ENCODE measurements at places on chromosomes 11 and 22.

DNA sequence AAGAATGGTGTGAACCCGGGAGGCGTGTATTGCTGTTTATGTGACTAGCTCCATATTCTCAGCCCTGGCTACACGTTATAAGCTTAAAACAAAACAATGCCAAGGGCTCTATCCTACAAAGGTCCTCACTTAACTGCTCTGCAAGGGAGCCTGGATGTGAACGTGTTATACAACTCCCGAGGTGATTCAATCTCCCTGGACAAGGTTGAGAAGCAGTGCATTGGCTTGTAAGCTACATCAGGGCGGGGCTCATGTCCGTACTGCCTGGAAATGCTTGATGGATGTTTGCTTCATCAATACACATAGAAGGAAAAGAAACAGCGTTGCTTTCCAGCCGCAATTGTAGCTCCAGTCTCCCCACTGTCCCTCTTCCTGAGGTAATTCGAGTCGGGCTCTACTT, 256.9 kb upstream of the SYN3 start:
- DNase-seq = no peak

- peak; percentile 23 for DNase-seq
Measured at GRCh38 chr22:38176170-38176741, 5.4 kb downstream of the PLA2G6 start.

DNA sequence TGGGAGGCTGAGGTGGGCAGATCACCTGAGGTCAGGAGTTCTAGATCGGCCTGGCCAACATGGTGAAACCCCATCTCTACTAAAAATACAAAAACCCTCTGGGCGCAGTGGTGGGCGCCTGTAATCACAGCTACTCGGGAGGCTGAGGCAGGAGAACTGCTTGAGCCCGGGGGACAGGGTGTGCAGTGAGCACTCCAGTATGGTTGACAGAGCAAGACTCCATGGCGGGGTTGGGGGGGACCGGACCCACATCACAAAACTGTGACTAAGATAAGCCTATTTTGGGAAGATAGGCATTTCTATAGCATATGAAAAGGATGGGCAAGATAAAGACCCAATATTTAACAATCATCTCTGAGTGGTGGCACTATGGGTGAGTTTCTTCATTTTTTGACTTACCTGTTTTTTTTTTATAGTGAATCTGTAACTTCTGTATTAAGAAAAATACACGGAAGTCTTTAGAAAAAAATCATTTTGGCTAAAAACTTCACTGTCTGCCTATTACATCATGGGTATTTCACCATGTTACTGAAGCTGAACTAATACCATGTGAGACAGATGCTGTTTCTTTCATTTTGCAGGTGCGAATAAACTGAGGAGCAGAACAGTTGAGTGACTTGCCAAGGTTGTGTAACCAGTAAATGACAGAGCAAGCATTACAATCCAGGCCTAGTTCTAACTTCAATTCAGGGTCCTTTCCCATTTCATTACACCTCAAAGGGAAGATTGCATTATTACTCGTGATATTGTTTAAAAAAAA, 2.5 kb downstream of the CELF1 start:
- DNase-seq = no peak

DNA sequence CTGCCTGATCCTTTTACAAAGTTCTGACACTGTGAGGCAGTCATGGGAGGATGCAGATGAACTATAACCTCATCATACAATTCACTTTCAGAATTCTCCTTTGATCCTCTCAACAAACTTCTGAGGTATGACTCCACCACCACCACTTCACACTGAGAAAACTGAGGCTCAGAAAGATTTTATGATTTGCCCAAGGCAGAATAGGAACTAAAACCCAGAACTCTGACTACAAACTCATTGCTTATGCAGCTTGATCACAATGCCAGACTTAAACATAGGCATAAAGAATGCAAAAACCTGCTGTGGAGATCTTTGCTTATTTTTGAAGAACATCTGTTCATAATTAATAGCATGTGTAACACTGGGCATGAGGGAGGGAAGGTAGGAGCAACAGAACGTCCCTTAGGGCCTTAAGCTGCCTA, 20.4 kb downstream of the FAM168A start:
- no peak for DNase-seq

DNA sequence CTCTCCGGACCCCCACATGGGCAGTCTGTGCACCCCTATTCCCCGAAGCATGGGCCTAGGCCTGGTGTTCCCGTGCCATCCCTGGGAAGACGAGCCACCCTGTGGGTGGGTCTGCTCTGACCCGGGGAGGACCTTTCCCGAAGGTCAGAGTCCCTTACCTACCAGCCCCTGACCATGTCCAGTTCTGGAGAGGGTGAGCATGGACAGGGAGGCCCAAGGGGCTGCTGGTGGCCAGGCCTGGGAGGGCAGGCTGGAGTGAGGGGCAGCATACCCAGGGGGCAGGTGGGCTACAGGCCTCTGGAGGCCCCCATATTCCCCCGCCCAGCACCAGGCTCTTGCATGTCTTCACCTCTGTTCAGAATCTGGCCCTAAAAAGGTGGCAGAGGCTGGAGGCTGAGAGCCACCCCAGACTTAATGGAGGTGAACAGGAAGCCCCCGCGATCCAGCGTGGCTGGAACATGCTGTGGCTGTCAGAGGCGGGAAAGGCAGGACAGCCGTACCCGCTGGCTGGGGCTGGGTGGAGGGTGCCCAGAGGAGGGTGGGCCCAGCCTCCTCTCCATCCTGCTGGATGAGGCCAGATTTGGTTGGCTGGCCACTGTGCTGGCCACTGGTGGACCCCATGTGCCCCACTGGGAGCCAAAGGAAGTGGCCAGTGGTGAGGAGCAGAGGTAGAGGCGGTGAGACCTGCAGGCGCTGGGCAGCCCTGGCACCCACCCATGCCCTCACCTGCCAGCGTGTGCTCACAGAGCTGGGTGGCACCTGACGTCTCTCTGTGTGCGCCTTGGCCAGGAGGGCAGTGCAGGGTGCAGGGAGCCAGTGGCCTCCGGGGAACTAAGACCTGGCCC, 11.2 kb upstream of the SYT8 start:
- no peak for DNase-seq

DNA sequence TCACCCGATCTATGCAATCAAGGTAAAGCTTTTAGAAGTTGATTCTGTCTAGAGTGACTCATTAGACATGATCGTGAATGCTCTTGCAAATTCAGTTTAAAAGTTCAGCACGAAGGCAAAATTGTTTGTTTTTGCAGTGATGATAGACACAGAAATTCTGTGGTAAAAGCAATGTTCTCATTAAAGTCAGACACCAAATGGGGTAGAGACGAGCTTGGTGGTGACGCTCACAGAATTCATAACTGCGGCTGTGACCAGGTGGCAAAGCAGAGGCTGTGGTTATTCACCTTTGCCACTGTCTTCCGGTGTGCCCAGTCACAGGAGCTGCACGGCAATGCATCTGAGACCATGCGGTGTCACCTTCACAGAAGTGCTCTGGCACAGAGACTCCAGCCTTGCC, 83.4 kb downstream of the WNT7B start:
- DNase-seq = no peak

DNA sequence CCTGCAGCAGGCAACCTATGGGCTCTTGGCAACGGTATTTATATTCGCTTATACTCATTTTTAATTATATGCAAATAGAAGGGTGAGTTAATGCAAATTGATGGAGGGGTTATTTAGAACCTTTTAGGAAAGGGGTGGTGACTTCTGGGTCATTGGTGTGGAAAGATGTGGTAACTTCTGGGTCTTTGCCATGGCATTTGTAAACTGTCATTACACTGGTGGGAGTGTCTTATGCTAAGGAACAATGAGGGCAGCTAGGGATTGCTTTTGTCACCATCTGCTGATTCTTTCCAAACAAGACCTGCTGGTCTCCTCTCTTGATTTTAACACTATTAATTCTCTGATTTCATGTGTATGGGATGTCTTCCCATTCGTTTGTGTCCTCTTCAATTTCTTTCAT, 11.7 kb upstream of the KAT5 start:
- no peak for DNase-seq

- no peak for DNase-seq
Measured at GRCh38 chr11:68722143-68722542, 29.2 kb downstream of the TESMIN start.

- no peak for DNase-seq
Measured at GRCh38 chr22:42326801-42327200, 56.3 kb upstream of the TCF20 start.

- no peak for DNase-seq
Measured at GRCh38 chr11:72353861-72354260, 80.5 kb downstream of the CLPB start.

DNA sequence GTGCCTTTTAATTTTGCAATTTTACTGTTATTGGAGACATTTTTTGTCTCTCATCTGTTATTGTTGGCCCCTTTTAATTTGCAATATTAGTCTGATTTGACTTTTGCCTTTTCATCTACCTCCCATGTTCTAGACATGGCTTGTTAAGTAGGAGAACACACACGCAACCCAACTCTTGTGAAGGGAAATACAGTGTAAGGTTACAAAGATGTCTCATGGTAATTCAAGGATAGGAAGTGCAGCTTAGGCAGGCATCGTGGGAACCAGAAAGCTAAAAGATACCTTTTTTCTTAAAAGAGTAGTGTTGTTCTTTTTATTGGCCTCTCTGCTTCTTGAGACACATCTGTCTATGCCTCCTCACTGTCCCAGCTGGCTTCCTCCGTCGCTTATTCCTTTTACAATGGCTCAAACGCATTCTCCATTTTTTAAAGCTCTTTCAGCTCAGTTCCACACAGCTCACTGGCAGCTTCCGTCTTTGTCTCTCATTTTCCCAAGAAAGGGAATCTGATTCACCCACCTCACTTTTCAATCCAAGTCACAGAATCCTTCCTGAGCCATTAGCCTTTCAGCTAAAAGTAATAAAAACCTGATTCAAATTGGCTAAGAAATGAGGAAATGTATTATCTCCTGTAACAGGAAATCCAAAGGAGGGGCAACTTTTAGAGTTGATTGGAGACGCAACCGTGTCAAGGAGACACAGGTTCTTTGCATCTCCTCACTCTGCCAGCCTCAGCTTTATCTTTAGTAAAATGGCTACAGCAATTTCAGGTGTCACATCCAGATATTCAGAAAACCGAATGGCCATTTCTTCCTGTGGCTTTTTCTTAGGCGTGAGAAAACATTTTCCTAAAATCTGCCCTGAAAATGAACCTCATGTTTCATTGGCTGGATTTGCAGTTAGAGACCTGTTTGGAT, 57.2 kb downstream of the SIK2 start:
- no peak for DNase-seq

- DNase-seq = no peak
Measured at GRCh38 chr11:111879637-111879960, 258 bp downstream of the CFAP68 start.

- no peak for DNase-seq
Measured at GRCh38 chr22:26665813-26666231, 8.4 kb downstream of the MIAT start.

DNA sequence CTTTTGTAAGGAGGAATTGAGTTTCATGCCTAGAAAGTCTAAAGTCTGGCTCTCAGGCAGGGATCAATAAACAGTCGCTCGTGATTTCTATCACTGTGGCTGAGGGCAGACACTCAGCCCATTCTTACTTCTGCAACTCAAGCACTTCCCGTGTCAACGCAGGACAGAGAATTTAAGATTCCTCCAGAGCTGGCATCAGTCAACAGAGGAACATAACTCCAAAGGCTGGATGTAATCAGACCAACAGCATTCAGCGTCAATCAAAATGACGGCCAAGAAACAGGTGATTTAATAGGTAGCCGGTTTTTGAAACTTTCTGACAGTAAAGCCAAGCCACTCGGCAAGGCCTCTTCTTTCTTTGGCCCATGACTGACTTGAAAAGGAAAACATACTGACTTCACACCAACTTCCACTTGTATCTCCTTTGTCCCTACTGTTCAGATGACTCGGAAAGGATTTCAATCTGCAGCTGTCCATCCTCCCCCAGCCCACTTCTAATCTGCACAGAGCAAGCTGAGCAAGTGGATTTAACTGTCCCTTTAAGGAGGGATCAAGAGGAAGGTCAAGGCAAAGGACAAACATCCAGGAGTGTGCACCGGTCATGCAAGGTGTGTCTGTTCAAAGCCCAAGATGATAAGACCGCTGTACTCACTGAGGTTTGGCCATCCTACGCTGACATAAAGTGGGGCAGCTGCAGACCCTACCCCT, 9.5 kb downstream of the VPS37C start:
- DNase-seq = no peak

- DNase-seq = no peak
Measured at GRCh38 chr11:75420224-75421034, 12.6 kb downstream of the KLHL35 start.

DNA sequence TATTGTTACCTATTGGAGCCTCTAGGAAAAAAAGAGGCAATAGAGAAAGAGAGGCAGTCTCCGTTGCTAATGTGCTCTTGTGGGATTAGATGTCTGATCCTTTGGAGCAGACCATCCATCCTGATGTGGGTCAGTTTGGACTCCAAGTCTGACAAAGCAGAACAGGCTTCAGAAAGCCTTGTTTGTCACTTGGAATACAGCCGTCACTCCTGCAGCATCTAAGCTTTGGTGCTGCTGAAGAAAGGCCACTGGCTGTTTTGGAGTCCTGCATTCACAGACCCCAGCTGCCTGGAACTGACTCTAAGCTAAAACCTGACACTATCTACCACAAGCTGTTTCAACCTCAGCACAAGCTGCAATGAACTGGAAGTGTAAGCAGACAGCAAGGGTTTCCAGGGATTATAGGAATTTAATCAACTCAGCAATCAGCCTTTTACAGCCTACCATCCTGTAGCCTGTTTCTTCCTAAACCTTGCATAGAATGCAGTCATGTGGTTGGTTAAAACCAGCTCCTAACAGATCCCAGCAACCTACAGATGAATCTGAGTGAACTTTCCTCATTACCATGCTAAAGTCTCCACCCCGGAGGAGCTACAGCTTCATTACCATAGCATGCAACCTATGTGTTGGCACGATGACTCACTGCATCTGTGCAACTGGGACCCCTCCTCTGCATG, 3.7 kb upstream of the PLAAT4 start:
- no peak for DNase-seq

- no peak for DNase-seq
Measured at GRCh38 chr22:19663821-19664355, 50.4 kb upstream of the SEPTIN5 start.

GRCh38 chr22:46681010-46681409, 57.0 kb downstream of the CERK start:
- DNase-seq = no peak

DNA sequence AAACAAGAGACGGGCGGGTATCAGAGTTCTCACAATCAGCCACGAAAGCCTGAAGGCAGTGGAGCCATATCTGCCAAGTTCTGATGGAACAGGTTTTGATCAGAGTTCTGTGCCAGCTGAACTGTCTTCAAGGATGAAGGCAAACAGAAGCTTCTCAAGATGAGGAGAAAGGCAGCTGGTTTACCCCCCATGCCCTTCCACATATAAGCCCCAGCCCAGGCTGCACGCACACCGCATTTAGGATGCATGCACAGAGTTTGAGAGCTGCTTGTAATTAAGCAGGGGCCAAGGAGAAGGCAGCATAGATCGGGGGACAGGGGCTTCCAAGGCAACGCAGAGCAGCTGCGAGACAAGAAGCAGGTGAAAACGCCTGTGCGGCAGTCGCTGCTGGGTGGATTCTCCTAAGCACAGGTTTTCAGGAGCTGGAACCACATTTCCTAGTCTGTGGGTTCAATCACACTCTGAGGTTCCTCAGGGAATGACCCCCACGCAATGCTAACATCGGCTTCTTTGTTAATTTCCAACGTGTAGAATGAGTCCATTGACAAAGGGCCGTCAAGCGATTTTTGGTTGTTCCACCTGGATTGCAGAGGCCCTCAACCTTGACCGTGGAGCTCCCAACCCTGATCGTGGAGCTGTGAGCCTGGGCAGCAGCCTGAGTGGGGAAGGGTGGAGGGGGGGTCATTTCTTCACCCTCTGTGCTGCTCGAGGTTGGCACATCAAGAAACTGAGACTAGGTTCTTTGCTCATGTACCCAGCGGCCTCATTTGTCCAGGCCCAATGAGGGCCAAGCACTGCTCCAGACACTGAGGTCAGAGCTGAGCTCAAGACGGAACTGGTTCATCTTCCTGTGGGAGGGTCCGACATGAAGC, 81.7 kb upstream of the SHISAL1 start:
- DNase-seq = no peak
